ENCODE measurements at places on chromosomes 7 and 10.

- DNase-seq, result no peak
These were observed 56.3 kb downstream of the PDGFA start for GRCh38 chr7:463362-463781.

DNA sequence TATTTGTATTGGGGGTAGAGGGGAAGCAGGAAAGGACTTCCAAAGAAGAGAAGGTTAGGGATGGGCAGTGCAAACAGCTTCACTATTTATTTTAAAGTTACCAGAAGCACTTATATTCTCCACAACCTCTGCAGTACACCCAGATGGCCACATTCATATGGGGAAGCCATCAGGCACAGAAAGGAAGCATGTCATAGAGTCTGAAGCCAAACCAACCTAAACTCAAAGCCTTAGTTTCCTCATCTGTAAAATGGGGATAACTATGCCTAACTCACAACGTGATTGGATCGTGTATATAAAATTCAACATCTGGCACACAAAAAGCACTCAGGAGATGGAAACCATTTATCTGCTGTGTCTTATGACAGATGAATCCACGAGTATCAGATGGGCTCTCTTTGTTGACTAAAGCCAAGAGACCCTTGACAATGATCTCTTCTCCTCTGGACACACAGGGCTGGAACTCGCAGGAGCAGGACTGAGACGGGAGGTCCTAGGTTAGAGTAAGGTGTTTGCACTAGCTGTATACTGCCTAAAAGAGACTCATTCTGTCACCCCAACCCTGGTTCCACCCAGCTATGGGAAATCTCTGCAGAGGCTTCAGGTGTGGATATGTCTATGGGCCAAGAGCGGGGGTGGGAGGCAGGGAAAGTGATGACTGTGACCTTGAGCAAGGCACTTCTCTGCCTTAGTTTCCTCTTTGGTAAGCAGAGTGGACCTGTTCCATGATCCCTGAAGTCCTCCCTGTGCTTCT, 1.8 kb downstream of the KIAA1549 start:
- DNase-seq, result no peak

- no peak for DNase-seq
These were observed 186.6 kb upstream of the PRSS1 start for GRCh38 chr7:142562688-142563087.

DNA sequence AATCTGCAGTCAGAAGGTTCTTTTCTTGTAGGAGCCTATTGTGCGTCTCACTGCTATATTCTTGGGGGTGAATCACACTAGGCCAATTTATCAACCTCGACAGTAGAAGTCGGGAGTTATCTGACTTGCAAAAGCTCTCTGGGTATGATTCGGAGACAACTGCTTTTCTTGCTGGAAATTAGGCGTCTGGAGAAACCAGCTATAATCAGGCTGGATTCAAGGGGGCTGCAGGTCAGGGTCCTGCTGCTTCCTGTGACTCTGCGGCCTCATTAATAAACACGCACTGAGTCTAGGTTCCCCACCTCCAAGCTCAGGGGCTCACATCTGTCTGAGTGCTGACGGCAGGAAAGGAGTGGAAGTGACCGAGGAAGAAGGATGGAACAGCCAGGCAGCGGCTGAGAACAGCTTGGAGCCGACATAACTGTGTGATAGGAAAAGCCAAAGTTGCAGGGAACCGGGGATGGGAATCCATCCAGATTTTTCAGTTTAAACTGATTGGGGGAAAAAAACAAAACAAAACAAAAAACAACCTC, 184.6 kb downstream of the FANK1 start:
- no peak for DNase-seq

DNA sequence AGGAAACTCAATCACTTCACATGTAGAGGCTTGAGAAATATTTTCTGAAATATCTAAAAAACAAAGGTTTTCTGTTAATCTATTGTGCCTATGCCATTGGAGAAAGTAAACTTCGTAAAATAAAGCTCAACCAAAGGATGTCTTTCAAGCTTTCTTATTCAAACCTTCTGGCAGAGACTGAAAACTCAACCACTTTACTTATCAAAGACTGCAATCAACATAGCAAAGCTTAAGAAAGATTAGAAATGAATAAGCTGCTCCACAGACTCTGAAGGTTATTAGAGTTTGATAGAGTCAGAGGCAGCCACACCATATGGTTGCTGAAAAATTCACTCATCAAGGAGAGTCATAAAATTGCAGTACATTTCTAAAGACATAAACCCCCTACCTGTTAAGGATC, 245.8 kb upstream of the MEOX2 start:
- no peak for DNase-seq

DNA sequence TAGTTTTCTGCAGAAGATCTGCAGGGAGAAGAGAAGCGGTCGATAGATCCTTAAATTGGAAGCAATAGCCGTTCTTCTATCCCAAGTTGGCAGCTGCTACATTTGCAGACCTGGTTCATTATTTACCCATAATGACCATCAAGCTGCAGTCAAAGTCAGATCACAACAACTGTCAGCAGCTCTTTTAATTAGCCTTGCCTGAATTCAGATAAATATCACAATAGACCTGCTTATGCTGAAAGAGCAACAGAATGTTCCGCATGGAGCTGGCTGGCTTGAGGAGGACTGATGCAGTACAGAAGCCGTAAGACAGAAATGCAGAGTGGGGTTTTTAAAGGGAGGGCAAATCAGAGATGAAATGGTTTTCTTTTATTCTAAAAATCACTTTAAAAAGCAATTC, 109.4 kb downstream of the HIBADH start:
- DNase-seq, result no peak

- no peak for DNase-seq
These were observed 12.2 kb upstream of the FIGNL1 start for GRCh38 chr7:50462361-50462760.

- no peak for DNase-seq
These were observed 31.3 kb downstream of the TMEM270 start for GRCh38 chr7:73892003-73892999.

- DNase-seq, result no peak
These were observed 1003.7 kb downstream of the LRMDA start for GRCh38 chr10:76435157-76435556.

DNA sequence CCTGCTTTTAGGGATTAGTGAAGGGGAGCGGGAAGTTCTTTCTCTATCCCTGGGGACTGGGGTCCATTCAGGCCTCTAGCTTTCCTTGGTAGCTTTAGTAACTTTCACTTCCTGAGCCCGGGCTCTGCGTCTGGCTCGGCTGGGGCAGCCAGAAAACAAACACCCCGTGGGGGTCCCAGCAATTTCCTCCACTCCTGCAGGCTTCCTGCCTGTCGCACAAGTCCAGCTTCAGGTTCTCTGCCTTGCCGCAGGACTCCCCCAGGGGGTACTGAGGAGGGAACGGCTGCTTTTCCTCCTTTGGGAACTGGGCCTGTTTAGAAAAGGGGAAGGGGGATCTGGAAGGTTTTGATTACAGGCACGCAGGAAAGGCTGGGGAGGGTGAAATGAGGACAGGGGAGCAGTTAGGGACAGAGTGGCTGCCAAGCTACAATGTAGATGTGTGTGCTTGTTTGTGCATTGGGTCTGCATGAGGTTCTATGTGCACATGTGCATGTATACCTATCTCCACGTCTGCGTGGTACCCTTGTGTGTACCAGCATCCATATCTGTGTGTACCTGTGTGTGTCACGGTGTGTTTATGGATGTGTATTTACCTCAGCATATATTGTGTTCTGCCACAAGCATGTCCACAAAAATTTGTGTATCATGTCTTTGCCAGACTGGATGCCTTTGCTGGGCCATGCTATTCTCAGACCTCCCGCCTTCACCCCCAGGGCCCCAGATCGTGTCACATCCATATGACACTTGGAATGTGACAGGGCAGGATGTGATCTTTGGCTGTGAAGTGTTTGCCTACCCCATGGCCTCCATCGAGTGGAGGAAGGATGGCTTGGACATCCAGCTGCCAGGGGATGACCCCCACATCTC, 2.0 kb downstream of the KAZALD1 start:
- no peak for DNase-seq

DNA sequence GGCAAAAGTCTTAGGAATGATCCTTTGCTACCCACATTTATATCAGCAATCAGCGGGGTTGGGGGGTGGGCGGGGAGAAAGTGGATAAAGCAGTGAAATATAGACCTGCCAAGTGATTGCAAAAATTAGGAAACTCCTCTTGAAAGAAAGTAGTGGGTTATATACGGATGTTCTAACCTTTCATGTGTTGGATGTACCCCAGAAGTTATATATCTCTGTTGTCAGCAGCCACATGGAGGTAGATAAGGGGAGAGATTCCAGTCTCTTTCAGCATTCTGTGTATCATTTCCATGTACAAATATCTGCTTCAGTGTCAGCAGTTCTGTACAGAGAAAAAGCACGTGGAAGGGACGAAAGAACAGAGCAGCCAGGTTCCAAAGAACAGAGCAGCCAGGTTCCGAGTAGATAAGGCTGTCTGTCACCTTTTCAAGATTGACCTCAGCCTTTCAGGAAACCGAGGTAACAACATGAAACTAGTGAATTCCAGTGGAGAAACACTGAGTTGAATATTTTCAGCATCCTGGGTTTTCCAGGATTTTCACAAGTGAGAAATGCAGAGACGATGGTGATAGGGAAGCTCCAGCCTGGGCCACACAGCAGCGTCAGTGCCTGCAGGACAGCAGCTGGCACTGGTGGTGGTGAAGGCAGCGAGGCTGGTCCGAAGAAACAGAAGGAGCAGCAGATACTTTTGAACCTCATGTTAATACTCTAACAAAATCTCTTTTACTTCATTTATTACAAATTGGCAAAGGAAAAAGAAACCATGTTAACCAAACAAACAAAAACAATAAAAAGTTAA, 212.3 kb downstream of the C7orf25 start:
- DNase-seq, result no peak

GRCh38 chr10:58512491-58513187, at the start of gene BICC1:
Gene BICC1 (plus strand): TSS chr10:58512872. CDS start chr10:58513144, 272 bp downstream.
- no peak for DNase-seq

- no peak for DNase-seq
These were observed 31.8 kb downstream of the CHST3 start for GRCh38 chr10:71995887-71996575.

GRCh38 chr10:27241010-27241651, 534 bp upstream of the ACBD5 start:
- DNase-seq, result no peak

GRCh38 chr7:2016021-2016631, 216.6 kb downstream of the MAD1L1 start:
- DNase-seq, result no peak

DNA sequence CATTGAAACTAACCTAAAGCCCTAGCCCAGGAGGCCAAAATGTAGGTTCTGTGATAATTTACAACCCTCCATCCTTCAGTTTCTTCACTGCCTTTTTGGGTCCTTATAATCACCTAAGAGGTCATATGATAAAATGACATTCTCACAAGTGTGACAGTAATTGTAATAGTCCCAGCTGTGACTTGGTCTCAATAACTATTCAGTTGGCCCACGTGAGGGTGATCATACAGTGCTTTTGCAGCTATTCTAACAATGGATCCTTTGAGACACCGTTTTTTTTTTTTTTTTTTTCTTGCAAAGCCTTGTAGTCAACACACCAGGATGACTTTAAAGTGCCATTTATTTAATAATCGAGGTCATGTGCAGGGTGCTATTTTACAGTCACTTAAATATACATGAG, 760.0 kb downstream of the PHTF2 start:
- DNase-seq, result no peak

DNA sequence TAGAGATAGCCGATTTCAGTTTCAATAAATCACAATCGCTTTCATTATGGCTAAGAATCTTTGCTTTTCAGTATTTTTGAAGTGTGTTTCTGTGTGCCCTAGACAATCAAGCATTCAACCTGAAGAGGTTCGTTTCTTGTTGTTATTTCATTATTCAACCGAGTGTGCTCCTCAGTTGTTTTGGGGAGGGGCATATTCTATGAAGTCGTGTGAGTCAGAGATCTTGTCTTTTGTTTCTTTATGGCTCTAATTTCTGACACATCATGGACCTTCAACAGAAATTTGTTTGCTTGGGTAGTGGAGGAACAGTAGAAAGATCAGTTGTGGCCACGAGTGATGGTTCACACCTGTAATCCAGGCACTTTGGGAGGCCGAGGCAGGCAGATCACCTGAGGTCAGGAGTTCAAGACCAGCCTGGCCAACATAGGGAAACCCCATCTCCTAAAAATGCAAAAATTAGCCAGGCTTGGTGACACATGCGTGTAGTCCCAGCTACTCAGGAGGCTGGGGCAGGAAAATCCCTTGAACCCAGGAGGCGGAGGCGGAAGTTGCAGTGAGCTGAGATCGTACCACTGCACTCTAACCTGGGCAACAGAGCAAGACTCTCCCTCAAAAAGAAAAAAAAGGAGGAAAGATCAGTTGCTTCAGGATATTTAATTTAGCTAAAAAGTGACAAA, 38.3 kb downstream of the C1QL3 start:
- DNase-seq, result no peak

DNA sequence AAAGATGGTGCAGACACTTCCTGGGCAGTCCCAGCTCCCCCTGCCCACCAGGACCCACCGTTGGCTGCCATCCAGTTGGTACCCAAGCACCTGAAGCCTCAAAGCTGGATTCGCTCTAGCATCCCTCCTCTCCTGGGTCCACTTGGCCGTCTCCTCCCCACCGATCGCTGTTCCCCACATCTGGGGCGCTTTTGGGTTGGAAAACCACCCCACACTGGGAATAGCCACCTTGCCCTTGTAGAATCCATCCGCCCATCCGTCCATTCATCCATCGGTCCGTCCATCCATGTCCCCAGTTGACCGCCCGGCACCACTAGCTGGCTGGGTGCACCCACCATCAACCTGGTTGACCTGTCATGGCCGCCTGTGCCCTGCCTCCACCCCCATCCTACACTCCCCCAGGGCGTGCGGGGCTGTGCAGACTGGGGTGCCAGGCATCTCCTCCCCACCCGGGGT, 14.5 kb upstream of the LIMK1 start:
- no peak for DNase-seq

- no peak for DNase-seq
These were observed 387.5 kb downstream of the CCSER2 start for GRCh38 chr10:84715911-84716310.

DNA sequence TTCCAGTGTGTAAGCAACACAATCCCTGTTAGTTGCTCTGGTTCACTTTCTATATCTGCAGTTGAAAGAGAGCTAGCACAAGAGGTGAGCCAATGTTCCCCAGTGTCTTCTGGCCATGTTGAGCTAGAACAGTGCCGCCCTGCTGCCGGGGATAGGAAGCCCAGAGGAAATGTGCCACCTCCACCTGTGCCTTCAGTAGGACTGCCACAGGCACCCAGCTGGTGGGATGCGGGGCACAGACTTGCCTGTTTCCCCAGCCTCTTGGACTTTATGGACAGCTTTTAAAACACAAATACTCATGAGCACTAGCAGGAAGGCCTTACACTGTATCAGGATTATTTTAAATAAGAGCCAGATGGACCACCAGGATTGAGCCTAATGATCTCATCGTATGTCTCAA, 234.5 kb upstream of the COBL start:
- no peak for DNase-seq

- no peak for DNase-seq
These were observed 232.7 kb downstream of the NSUN6 start for GRCh38 chr10:18418541-18419215.

DNA sequence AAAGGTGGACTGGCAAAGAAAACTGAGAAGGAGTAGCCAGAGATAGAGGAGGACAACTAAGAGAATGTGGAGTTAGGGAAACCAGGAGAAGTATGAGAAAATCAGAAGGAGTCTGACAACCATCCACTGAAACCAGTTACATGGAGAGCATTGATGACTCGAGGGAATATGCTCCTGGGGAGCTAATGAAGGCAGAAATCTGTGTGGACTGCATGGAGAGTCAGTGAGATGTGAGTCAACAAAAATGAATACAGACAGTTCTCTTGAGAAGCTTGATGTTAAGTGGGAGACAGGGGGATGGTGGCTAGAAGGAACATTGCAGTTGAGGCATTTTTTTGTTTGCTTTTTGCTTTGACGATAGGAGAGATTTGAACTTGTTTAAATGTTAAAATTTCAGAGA, 34.3 kb upstream of the ZNF32 start:
- DNase-seq, result no peak

- no peak for DNase-seq
These were observed 37.0 kb upstream of the RHOBTB1 start for GRCh38 chr10:60980997-60981396.

Data from cortex of kidney (tissue), 1 donor.